ENCODE measurements at places on chromosomes 2 and 18.

DNA sequence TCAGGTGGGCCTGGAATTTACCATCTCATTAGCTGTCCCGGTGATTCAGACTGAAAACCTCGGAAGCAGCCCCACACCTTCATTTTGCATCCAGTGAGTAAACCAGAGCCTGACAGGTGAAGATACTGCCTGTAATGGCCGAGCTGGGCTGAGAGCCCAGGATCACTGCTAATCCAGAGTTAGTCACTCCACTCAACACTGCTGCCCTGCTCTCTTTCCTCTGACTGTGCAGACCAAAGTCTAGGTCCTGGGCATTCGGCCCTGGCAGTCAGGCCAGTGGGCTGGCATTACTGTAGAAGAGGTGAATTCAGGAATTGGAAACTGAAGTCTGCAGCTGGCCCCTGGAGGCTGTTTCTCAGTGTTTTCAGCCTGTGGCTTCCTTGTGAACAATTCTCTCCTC is 44.3 kb downstream of the TMEM17 start:
- no peak for DNase-seq

GRCh38 chr2:239214725-239215124 is 186.1 kb downstream of the HDAC4 start:
- DNase-seq, result no peak

- no peak for DNase-seq
Observed at GRCh38 chr2:141941210-141941714, 189.6 kb downstream of the LRP1B start.

- peak; percentile 15 for DNase-seq
Observed at GRCh38 chr2:70643715-70644114, 90.1 kb upstream of the TGFA start.

- no peak for DNase-seq
Observed at GRCh38 chr18:8745355-8746014, 40.1 kb downstream of the MTCL1 start.

GRCh38 chr2:119265693-119266066 is 42.0 kb downstream of the STEAP3 start:
- DNase-seq, result no peak

DNA sequence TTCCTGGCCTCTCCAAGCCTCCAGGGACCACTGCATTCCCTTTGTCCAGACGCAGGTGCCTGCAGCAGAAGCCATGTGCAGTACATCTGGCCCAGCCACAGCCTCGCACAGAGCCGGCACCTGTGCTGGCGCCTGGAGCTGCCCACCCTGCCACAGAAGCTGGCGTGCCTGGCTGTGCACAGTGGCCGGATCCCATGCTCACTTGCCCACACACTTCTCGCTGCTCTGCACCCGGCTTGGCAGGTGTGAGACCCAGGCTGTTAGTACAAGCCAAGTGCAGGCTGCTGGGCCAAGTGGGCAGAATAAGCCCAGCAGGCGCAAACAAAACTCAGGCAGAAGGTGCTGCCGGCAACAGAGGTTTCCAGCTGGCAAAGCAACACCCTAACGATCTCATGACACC is 124.5 kb upstream of the CCDC150 start:
- DNase-seq, result no peak

GRCh38 chr2:11009176-11009575 is 97.4 kb downstream of the KCNF1 start:
- DNase-seq, result no peak

- DNase-seq, result no peak
Observed at GRCh38 chr2:19879120-19879519, 22.7 kb downstream of the TTC32 start.

DNA sequence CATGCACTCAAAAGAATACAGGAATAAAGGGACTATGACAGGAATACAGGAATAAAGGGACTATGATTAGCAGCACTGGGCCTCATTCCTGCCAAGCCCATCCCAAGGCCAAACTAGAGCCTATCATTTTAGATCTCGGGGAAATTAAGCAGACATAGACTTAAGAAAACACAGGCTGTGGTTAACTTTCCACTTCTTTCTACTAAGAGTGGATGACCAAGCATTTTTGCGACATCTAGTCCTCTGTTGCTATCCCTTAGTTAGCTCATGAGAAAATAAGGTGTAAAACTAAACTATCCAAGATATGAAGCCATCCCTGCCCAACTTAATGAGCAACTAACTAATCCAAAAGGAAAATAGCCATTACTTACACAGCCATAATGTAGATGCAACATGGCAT is 5.9 kb downstream of the LYPD1 start:
- DNase-seq, result no peak

DNA sequence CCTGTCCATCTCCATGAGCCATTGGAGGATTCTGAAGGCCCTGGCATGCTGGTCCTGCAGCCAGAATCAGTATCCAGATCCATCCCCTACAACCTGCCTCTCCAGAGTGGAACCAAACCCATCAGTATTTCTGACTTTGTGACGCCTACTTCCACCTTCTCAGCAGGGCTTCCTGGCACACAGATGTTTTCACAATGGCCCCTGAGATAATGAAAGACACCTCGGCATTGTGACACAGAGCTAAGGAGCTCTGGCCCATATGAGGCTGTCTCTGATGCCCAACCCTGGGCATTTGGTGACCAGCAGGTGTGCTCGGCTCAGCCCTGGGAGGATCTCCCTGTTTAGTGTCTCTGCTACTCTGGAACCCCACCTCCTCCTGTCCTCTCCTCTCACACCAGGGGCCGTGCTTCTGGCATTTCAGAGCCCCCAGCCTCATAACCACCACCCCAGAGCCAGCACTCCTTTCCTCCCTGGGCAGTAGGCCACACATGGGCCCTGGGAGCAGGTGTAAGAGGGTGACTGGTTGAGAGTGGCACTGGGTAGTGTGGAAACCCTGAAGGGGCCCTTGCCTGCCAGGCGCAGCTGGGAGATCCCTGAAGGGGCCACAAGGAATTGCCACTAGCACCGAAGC is 38.2 kb downstream of the FOSL2 start:
- DNase-seq, result no peak

GRCh38 chr2:188364033-188364630 is 72.5 kb downstream of the GULP1 start:
- DNase-seq, result no peak

GRCh38 chr2:12478151-12479064 is 238.3 kb upstream of the TRIB2 start:
- DNase-seq, result no peak

DNA sequence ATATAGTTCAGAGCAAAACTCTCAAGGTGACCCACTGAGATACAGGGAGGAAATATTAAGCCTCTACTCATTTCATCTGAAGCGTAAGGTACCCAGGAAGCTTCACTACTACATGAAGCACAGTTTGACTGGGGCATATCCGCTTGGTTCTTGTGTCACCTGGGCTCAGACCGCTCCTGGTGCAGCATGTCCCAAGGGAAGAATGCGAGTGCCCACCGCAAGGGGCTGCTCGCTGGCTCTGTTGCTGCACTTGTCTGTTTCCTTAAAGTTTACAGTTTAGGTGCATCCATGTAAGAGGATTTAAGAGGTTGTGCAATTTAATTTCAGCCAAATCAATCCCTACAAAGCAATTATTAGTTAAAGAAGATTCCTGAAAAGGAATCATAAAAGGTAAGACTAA is 507.8 kb downstream of the FBXO15 start:
- DNase-seq, result no peak

DNA sequence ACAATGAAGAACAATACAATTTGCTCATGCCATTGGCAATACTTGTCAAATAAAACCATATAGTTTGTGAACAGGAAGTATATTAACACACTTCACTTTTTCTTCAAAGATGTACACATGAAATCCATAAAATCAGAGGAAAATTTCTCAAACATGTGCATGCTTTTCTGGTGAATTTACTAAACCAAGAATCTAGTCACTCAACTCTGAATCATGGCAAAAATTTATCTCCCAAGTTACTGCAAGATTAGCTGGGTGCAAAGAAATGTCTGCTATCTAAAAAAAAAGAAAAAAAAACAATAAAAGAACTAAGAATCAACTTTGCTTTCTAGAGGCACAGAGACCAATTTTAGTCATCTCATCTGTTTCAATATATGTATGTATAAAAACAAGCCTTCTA is 419.2 kb downstream of the NR4A2 start:
- DNase-seq, result no peak

GRCh38 chr18:76362676-76363075 is 132.4 kb downstream of the ZNF516 start:
- no peak for DNase-seq

DNA sequence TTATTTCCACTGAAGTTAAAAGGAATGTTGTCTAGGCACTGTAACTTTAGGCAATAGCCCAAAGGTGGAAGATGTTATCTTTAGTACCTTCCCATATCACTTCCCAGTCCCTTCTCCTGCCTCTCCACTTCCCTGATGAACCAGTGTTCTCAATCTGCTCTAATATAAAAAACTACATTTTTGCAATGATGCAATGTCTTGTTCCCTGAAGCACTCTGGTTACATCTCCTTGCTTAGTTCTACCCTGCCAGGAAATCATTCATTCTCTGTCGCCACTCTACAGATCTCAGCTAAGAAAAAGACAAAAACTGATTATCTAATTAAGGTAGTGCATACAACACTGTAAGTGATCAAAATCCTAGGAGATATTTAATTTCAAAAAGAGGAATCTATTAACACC is 71.3 kb downstream of the BAZ2B start:
- DNase-seq, result peak; percentile 13

DNA sequence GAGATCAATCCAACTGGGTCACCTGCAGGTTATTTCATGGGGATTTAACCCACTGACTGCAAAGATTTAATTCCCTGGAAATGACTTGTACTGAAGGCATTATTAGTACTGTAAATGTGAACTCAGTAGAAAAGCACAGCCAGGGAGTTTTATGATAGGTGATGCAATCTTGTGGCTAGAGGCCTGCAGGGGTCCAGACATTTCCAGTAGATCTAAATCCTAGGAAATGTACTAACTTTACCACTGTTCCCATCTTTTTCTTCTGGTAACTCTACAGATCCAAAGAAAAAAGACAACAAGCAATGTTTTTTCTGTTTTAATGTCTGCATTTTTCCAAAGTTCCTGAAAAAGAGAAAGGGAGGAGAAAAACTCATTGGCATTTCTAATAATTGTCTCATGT is 500.1 kb downstream of the ARHGAP15 start:
- DNase-seq, result peak; percentile 66

GRCh38 chr2:237337586-237337985 is 76.4 kb downstream of the COL6A3 start:
- DNase-seq, result no peak

DNA sequence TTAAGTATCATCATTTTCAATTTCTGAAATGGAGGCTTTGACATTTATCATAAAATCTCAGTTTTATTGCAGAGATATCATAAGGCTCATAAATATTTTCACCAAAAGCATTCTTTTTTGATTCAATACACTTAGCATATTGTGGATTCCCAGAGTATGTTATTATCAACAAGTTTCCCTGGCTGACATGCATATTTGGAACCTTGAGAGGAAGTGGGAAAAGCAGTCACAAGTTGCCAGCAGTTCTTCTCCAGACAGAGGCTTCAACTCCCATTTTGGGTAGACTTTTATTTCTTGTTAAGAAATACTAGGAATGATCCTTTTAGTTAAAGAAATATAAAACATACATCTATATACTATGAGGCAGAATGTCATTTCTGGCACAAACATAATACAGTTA is 236.5 kb downstream of the ASXL3 start:
- DNase-seq, result no peak

DNA sequence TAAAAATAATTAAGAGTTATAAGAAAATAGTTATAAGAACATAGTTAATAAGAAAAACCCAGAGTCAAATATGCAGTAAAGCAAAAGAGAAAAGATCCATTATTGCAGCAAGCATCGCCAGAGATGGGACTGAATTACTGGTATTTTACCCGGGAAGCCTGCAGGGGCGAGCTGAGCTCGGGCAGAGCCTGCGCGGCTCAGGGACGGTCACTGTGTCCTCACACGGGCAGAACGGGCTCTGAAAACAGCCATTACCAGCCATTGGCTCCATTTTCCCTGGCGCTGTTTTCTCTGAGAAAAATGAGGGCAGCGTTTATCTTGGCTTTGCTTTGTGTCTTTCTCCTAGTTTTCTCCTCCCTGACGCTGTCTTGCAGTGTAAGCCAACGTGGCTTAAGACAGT is 95.3 kb upstream of the ALKAL2 start:
- DNase-seq, result no peak

- DNase-seq, result peak; percentile 66
Observed at GRCh38 chr2:96977631-96978195, 8.7 kb downstream of the FAM178B start.

DNA sequence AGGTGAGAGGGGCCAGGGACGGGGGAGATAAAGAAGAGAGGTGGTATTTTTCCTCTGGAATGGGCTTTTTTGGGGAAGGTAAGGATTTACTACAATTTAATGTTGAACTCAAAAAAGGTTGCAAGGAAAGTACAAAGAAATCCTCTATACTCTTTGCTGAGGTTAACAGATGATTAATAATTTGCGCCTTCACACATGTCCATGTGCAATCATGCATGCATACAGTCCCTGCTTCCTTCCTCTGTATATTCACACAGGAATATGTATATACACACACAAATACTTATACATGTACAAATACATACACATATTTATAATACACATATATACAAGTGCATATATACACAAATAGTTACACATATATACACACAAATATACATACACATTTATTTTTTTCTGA is 193.4 kb downstream of the NBAS start:
- DNase-seq, result no peak

GRCh38 chr18:70024093-70024492 is 76.4 kb upstream of the CD226 start:
- DNase-seq, result no peak

DNA sequence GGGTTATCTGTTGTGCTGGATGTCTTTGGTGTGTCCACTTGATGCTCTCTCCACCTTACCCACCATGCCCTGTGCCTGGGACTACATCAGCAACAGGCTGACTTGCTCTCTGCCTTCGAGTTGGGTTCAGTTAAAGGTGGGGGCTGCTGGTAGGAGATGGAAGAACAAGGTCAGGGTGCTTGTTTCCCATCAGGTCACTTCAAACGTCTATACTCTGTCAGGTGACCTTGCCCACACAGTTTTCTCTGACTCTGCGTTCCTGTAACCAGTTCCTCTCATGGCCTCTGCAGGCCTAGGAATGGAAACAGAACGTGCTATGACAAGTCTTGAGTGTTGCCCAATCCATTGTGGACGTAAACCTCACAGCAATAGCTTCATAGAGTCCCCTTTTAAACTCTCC is 38.4 kb upstream of the PAPOLG start:
- DNase-seq, result no peak

DNA sequence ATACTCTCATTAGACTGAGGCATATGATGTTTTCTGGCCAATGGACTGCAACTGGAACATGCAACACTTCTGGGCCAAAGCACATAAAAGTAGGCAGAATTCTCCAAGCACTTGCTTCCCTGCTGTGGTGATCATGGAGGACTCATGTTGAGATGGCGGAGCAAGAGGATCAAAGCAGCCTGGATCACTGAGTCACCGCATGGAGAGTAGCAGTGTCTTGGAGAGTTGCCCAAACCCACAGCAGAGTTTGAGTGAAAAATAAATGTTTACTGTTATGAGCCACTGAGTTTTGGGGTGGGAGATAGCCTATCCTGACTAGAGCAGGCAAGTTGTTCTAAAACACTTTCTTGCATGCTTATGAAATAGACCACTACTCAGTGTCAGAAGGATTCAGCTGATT is 359.5 kb downstream of the ZNF521 start:
- DNase-seq, result no peak

- DNase-seq, result no peak
Observed at GRCh38 chr2:189608170-189608569, 27.6 kb upstream of the SLC40A1 start.

- no peak for DNase-seq
Observed at GRCh38 chr2:65800998-65801397, 368.6 kb upstream of the SPRED2 start.
